Glomerular endothelial cell (primary cell): ENCODE measurements at places on chromosomes 12 and 14.

DNA sequence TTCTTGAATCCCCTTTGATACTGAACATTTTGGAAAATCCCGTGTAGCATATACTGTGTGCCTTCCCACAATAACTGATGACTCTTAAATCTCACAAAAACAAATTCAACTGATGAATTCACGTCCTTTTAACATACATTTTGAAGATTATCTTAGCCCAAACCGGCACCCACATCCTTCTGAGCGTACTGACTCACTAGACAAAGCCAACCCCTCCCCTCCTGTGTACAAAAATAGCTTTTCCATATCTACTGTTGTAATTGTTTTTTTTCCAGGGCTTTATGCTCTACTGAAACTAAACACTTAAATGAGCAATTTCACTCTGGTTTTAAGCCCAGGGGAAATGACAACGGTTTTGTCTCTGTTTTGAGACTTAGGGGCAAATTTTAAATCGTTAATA, 109.4 kb upstream of the ATF7IP start:
- DNase-seq = no peak

DNA sequence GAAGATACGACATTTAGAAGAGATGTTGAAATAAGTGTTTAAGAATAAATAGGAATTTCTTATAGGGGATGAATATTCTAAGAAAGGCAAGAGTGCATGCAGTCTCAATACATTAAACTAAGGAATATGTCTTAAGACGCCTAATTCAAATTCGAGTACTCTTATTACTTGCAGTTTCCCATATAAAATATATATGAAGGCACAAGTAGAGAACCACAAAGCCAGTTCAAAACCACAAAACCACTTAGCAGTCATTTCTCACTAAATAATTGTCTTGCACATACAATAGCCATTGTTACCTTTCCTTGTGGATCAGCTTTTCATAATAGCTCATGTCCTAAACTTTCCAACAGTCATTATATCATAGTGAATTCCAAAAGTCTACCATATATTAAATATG, 91.0 kb upstream of the MON2 start:
- no peak for DNase-seq

DNA sequence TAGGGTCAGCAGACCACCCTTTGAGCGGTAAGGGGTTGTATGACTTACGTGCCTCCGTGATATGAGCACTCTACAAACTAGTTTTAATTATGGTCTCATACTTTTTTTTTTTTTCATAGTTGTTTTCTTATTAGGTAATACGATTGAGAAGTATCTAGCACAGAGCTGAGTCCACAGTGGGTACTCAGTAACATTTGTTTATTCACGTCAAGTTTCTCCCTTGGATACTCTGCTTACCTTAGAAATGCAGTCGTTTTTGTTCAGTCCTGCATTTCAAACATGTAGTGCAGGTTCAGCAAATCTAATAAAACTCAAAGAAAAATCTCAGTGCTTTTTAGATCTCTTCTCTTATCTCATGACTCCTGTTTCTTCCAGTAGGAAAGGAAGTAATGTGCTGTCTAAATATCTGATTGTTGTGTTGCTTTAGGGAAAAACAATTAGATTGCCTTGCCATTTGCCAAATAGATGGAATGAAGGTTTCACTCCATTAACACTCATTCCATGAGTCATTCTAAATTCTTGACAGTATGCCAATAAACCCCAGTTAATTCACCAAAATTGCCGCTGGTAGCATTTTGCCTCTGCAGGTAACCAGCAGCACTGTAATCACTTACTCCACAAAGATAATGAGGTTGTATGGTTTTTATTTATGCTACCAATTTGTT, 118.9 kb downstream of the PTCSC3 start:
- no peak for DNase-seq

- DNase-seq = no peak
These were observed 44.4 kb downstream of the AMN start for GRCh38 chr14:102966681-102967505.

DNA sequence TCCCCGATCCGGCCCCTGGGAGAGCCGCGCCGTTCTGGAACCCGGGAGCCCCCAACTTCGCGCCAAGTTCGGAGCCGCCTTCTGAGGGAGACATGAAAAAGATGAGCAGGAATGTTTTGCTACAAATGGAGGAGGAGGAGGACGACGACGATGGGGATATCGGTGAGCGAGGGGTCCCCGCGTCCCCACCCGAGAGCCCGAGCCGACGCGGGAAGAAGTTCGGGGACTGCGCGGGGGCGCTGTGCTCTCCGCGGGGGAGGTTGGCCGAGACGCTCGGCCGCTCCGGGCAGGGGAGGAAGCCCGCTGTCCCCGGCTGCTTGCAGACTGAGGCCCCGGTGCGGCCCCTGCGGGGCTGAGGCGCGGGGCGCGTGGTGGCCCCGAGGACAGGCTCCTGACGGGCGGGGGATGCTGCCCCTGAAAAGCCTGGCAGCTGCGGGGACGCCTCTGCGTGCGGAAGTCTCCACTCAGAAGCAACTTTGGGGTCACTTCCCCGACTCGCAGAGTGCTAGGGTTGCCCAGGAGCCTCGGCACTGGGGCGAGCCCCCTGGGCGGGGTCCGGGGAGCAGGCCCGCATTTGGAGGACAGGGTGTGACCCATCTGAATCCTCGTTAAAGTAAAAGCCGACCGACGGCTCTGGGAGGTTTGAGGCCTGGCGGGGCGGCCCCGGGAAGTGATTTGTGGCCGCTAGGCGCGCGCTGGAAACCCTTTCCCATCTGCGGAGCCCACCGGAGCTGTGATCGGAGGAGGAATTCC, 511 bp downstream of the ANO6 start:
- no peak for DNase-seq
